ENCODE measurements at places on chromosomes 7 and 10.

DNA sequence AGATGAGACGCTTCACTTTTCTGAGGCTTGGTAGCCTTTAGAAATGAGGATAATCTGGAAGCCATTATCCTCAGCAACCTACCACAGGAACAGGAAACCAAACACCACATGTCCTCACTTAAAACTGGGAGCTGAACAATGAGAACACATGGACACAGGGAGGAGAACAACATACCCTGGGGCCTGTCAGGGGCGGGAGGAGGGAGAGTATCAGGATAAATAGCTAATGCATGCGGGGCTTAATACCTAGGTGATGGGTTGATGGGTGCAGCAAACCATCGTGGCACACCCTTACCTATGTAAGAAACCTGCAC, 48.9 kb downstream of the LRGUK start:
- DNase-seq = no peak

- DNase-seq = no peak
These were observed 964.8 kb downstream of the SORCS3 start for GRCh38 chr10:105605918-105606317.

DNA sequence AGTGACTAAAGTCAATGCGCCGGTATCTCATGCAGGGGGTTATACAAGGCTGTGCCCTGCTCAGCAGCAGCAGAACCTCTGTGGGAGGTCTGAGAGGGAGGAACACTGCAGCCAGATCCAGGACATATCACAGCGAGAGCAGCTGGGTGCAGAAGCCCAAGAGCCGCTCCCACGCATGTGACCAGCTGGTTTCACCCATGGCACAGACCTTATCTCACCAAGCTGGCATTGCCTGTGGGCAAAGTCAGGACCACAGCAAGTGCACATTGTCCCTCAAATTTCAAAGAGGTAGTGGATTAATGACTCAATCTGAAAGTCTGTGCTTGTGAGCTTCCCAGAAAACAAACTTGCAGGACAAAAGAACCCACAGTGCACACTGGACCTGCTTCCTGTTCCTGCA, 31.6 kb upstream of the AKR1C1 start:
- DNase-seq = no peak

DNA sequence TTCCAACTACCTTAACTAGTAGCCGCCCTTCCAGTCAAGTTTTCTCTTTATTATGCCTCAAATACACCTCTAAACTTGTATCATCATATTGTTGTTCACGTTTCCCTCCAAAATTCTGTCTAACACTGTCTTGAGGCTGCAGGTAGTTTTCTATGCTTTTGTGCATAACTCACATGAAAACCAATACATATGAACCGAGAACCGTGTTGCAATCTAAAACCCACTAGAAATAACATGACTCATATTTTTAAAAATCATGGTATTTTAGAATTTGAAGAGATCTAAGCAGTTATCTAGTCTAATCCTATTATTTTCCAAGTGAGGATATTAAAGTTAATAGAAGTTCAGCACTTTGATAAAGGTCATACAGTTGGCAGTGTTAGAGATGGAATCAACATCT, 18.2 kb downstream of the LIPF start:
- DNase-seq = no peak

- DNase-seq = no peak
These were observed 404.5 kb downstream of the INHBA start for GRCh38 chr7:41298409-41298808.

GRCh38 chr10:49288341-49289065, 10.5 kb upstream of the C10orf71 start:
- peak; percentile 46 for DNase-seq

GRCh38 chr10:89670926-89671325, 25.9 kb upstream of the PANK1 start:
- no peak for DNase-seq

GRCh38 chr10:43117777-43118583, 20.3 kb upstream of the CSGALNACT2 start:
- no peak for DNase-seq

DNA sequence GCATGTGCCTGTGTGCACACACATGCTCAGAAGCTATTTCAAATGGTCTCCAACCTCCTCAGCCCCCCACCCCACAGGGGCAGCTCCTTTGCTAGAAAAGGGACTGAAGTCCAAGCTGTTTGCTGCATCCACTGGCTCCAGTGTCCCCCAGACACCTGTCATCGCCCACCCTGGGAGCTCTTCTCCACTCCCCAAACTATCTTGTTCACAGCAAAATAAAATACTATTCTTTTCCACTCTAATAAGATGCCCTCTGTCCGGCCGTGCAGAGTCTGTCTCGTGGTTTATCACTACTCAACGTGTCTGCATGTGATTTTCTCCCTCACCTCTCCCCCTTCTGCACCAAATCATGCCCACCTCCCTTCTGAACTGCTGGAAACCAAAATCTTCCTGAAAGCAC, 25.6 kb downstream of the HIPK2 start:
- DNase-seq = no peak

GRCh38 chr10:14350006-14350405, 19.3 kb upstream of the FRMD4A start:
- DNase-seq = no peak

DNA sequence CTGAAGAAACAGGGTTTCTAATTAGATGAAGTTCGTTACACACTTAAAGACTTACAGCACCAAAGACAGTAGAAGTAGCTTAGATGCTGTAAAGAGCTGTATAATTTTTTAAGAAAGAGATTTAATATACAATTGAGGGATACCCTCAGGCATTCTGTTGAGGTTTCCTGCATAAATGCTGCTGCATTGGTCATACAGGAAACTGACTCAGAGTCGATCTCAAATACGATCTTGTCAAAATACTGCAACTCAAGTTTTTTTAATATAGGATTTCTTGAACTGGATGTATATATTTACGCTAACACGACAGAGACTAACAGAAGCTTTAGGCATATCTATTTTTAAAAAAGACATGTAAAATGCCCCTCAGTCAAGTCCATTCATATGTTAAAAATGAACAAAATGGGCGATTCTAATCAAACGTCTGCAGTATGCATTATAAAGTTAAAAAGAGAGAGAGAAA, 2.4 kb upstream of the ARID5B start:
- no peak for DNase-seq

- DNase-seq = no peak
These were observed 563.3 kb upstream of the POM121L12 start for GRCh38 chr7:52472006-52472620.

- DNase-seq = no peak
These were observed 1.3 kb upstream of the VDAC2 start for GRCh38 chr10:75209086-75209920.

DNA sequence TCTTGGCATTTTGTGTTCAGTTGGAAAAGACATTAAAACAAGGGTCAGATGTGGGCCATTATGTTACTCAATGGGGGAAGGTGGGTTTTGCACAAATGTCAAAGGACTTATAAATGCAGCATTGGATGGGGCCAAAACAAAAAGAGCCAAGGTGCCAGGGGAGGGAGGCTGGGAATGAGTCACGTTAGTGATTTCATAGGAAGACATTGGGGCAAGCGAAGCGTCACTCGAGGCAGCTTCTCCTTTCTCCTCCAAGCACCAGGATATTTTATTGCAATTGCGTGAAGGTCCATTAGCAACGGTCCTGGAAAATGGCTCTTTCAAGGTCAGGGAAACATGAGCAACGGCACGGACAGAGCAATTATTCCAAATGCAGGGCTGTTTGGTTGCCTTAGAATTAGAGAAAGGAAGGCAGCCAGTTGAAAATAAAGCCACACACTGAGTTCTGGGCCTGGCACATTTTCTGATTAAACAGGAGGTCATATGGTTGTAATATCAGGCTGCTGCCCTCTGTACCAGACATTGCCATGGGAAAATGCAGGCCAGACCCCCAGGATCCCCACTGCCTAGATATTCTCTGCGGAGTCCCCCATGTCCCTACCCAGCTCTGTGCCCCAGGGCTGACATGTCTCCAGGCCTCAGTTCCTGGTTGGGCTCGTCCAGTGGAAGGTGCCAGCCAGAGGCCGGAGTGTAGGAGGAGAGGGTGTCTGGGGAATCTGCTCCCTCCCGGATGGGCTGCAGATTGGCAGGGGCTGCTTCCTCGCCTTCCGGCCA, 63.3 kb upstream of the NANOS1 start:
- peak; percentile 46 for DNase-seq

DNA sequence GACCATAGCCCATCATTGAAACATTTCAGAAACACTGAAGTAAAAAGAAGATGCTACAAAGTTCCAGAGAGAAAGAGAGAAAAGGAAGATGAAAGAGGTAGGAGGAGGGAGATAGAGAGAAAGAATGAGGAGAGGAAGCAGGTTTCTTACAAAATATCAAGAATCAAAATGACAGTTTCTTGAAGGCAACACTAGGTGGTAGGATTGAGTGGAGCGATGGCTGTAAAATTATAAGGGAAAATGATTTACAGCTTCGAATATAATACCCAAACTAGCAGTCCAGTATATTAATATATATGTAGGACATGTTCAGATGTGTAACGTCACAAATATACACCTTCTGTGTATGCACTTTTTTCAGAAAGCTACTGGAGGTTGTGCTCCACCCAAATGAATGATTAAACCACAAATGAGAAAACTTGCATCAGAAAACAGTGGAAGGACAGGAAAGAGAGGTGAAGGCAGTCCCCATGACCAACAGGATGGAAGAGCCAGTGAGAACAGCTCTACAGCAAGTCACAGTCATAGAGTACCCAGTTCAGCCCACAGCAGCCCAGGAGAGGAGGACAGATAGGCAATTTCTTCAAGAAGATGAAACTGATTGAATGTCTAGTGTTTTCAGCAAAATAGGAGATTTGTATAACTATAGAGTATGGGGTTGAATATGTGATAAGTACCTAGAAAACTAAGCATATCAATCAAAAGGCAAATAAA, 151.5 kb upstream of the TARP start:
- no peak for DNase-seq

DNA sequence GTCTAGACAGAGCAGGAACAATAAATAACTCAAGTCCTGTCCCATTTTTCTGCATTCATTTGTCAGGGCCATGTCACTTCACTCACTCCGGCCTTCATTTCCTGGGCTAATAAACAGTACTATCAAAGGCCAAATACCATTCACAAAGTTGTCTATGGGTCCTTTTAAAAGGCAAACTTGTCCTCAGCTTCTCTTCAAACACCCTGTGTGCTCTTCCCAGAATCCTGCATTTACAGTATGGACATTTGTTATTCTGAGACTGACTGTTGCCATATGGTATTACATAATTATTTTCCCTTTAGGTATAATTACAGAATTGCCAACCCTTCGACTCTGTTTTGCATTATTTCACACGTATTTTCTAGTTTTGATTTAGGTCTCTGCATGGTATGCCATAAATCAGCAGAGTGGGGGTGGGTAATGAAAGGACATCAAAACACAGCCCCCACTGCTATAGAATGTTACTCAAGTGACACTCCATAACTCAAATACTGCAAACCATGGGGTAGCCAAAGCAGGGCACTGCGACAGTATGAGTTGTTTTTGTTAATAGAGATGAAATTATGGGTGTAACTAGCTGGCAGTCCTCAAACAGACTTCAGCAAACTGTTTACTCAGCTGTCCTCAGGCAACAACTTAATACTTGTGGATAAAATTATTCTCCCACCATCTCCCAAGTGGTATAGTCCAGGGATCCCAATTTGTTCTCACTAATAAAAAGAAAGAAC, 183.7 kb downstream of the TRIL start:
- no peak for DNase-seq

DNA sequence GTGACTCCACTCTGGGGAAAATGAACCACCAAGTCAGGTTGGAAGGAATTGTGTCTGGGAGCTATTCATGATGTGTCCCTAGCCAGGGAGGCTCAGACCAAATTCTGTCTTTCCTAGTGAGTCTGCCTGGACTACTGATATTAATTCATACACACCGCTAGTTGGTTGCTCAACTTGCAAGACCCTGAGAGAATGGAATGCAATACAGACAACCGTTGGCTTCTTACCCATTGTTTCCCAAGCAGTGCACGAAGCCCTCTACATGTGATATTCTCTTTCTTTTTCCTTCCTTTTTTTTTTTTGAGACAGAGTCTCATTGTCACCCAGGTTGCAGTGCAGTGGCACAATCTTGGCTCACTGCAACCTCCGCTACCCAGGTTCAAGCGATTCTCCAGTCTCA, 19.4 kb upstream of the SRGN start:
- no peak for DNase-seq

DNA sequence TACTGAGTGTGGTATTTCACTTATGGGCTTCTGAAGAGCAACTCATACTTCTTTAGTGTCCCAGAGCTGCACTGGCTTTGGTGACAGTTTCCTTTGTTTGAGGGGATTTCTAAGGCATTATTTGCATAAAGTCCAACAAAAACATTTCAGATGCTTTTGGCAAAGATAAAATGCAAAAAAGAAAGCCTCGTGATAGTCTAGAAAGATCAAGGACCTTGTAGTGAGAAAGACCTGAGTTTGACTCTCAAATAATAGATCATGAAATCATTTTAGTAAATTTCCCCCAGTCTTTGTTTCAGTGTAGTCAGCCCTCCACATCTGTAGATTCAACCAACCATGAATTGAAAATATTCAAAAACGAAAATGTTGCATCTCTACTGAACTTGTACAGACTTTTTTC, 107.4 kb downstream of the EEPD1 start:
- DNase-seq = no peak

- no peak for DNase-seq
These were observed 53.4 kb downstream of the PAPSS2 start for GRCh38 chr10:87712913-87713616.

- DNase-seq = no peak
These were observed 41.4 kb downstream of the NUDCD3 start for GRCh38 chr7:44448922-44449583.

DNA sequence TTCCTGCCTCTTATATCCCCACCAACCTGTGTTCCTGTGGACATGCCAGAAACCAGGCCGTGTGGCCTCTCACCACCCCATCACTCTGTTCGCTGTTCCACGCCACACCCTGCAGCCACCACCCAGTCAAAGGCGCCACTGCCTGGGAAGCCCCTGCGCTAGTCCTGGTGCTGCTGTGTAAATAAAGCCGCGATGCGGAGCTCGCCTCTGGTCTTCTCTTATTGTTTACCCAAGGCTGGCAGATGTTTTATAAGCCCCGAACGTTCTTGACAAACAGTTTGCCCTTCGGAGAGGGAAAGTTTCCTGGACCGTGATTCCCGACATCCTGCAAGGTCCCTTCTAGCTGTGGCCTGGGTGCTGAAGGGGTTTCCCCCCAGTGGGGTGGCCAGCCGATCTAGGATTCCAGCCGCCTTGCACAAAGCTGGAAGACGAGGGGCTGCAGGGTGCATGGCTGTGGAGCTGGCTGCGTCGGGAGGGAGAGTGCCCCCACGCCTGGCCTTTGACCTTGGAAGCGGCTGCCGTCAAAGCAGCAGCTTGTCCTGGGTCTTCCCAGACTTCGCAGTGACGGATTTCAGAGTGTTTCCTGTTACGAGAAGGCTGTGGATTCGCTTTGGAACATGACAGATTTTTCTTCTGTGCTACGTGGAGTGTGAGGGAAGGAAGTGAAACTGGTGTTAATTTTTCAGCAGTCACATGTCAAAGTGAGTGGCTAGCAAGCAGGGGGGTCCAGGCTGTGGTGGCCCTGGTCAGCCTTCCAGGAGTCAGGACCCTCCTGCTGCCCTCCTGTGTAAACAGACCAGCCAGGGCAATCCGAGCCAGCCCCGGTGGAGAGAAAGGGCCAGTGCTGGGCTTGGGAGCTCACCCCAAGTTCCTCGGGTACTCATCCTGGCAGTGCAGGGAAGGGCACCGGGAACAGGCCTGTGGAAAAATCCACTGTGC, 61.6 kb downstream of the LHPP start:
- DNase-seq = peak; percentile 49

GRCh38 chr7:92137557-92137956, 3.3 kb upstream of the CYP51A1 start:
- peak; percentile 85 for DNase-seq

GRCh38 chr10:31642281-31642680, 286.4 kb downstream of the ARHGAP12 start:
- DNase-seq = no peak

Measured in islet precursor cell (in vitro differentiated cells).